ENCODE measurements at places on chromosomes 5 and 9.

- DNase-seq, result no peak
Observed at GRCh38 chr5:139982975-139983240, 60.2 kb downstream of the NRG2 start.

GRCh38 chr5:143440448-143441115 is 37.1 kb upstream of the NR3C1 start:
- peak; percentile 26 for DNase-seq

GRCh38 chr5:132962429-132963021 is 909 bp downstream of the AFF4 start:
- peak; percentile 49 for DNase-seq

GRCh38 chr5:77230727-77231470 is 20.4 kb downstream of the PDE8B start:
- DNase-seq, result no peak

DNA sequence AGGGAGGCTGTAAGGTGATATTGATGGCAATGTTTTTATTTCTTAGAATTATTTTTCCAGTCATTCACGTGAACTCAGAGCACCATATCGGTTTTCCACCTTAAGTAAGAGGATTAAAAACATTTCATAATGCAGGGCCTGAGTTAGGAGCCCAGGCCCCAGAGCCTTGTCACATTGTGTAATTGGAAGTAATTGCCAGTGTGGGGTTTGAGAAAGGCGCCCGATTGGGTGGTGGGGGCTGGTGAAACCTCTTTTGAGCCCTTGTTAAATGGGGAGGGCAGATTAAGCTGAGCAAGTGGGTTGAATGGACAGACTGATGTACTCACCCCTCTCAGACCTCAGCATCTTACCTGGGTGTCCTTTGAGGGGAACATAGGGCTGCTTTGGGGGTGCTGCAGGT is 116.7 kb upstream of the PITX1 start:
- no peak for DNase-seq

GRCh38 chr9:18837402-18837801 is 195.6 kb downstream of the SAXO1 start:
- DNase-seq, result no peak

DNA sequence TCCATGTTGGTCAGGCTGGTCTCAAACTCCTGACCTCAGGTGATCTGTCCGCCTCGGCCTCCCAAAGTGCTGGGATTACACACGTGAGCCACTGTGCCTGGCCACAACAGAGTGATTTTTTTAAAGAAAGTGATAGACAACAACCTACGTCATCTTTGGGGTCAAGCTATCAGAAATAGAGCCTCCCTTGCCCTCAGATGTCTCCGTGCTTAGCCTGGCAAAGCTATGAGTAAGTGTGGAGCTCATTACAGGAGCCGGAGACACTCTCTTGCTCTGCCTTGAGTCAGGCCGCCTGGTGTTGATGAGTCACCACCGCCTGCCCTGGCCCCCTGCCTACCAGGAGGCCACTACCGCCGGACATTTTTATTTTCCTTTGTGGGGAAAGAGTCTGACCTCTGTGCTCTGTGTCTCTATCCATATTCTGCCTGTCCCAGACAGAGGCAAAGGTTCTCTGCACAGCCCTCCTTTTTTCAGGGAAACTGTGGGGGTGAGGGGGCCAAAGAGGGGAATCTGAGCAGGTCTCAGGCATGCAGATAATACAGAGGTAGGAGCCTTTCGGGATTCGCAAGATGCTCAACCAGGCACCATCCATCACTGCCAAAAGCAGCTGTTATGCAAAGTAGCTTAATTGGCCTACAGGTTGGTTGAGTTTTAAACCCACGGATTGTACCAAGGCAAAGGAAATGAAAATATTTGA is 123.7 kb upstream of the CPEB4 start:
- DNase-seq, result no peak

- DNase-seq, result peak; percentile 6
Observed at GRCh38 chr5:64502196-64502595, 3.6 kb upstream of the RGS7BP start.

GRCh38 chr5:98497418-98497817 is 276.0 kb upstream of the RGMB start:
- no peak for DNase-seq

- DNase-seq, result no peak
Observed at GRCh38 chr9:87540444-87541105, 42.9 kb downstream of the DAPK1 start.

- no peak for DNase-seq
Observed at GRCh38 chr5:76479973-76480667, 77.0 kb downstream of the IQGAP2 start.

- DNase-seq, result no peak
Observed at GRCh38 chr9:101427957-101428655, 7.5 kb downstream of the ALDOB start.

GRCh38 chr5:112635771-112636731 is 101.6 kb upstream of the APC start:
- no peak for DNase-seq

- DNase-seq, result no peak
Observed at GRCh38 chr5:146646441-146646840, 130.5 kb upstream of the GPR151 start.
